ENCODE measurements at places on chromosomes 1 and 21. TPM values are rescaled to one million over a fixed set of nuclear protein-coding genes. Genes with fewer than 3 reads are reported as not detected.

DNA sequence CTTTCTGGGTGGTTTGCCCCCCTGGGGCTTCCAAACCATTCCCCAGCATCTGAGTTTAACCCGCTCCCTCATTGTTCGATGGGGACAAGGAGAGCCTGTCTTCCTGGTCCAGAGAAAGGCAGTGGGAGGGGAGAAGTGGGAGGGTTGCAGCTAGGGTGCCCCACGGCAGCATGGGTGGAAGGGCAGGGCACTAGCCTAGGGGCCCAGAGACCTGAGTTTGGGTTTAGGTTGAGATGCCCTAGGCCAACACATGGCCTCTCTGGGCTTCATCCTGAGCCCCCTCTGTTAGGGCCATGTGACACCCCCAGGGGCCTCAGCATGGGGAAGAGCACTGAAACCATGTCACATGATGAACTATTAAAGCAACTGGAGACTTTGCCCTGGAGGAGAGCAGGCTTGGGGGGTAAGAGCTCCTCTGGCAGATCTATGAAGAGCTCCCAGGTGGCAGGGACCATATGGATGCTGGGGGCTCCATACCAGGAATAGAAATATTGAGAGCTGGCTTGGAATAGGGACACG lies 9.7 kb upstream of the RUNX3 start:
- H3K27me3 ChIP-seq = no peaks in the 10 kb centered on the region
- no peak overlapping the region for H3K4me3 ChIP-seq
- no peaks in the 10 kb centered on the region for H3K36me3 ChIP-seq
- no peak for DNase-seq

DNA sequence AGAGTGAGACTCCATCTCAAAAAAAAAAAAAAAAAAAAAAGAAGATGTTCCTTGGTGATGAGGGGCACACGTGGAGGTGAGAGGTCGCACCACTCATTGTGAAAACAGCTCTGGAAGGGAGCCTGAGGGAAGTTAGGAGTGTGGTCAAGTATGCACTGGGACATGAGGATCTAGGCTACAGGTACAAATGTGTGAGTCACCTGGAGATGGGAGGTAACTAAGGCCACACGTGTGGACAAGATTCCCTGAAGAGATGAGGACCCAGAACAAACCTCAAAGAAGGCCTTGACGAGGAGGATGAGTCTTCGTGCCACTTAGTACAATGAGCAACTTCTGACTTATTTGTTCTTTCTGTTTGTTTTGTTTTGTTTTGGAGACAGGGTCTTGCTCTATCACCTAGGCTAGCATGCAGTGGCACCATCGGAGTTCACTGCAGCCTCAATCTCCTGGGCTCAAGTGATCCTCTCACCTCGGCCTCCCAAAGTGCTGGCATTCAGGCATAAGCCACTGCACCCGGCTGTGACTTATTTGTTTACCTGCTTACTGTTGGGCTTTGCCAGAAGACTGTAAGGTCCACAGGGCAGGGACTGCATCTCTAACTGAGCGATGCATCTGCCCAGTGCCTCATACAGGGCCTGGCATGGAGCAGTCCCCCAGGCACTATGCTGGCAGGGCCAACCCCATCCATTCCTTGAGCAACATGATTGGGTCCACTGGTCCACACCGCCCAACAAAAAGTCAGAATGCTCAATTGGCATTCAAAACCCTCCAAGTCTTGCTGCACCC lies 6.4 kb downstream of the ASAP3 start:
- H3K27me3 ChIP-seq = peaks cover 29% of the 10 kb centered on the region
- no peak overlapping the region for H3K27ac ChIP-seq
- H3K4me3 ChIP-seq = no peak overlapping the region

GRCh38 chr1:33501309-33501708 lies 28.9 kb downstream of the ZSCAN20 start:
- no peak overlapping the region for H3K4me3 ChIP-seq
- no peaks in the 10 kb centered on the region for H3K36me3 ChIP-seq
- H3K27ac ChIP-seq = no peak overlapping the region
- no peaks in the 10 kb centered on the region for H3K27me3 ChIP-seq

DNA sequence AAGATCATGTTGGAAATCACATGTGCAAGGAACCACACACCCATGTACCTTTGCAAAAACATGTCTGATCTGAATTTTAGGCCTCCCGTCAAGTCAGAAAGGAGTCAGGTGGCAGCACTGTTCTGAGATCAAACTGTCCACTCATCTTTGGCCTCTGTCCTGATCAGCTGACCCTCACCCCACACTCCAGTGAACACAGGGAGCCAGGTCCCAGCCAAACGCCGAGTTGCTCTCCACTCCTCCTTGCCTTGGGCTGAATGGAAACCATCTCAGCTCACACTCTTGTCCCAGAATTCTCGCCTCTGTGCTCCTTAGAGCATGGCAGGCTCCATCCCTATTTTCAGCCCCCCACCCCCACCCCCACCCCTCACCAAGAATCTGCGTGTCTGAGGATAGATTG lies 4.6 kb upstream of the RNF186 start:
- no peak overlapping the region for H3K4me3 ChIP-seq
- DNase-seq = no peak
- peaks cover 7% of the 10 kb centered on the region for H3K27me3 ChIP-seq
- no peak overlapping the region for H3K27ac ChIP-seq

- H3K4me3 ChIP-seq = no peak overlapping the region
- peaks cover 53% of the 10 kb centered on the region for H3K27me3 ChIP-seq
- DNase-seq = no peak
- no peaks in the 10 kb centered on the region for H3K36me3 ChIP-seq
Observed at GRCh38 chr21:38479641-38480525, 18.4 kb downstream of the ERG start.

Gene KCNQ4
- 0.17 TPM for total RNA-seq

Gene OR6K3
- total RNA-seq = not detected

Gene PDZK1IP1
- total RNA-seq = not detected

- no peaks in the 10 kb centered on the region for H3K36me3 ChIP-seq
- H3K27ac ChIP-seq = peak overlapping the region; percentile 94
- no peak for DNase-seq
- H3K4me1 ChIP-seq = peaks cover 51% of the 10 kb centered on the region
Observed at GRCh38 chr1:41805771-41806471, 112.8 kb downstream of the HIVEP3 start.

GRCh38 chr1:85898861-85899260 lies 190.6 kb upstream of the ZNHIT6 start:
- H3K36me3 ChIP-seq = no peaks in the 10 kb centered on the region
- peaks cover 4% of the 10 kb centered on the region for H3K27me3 ChIP-seq
- no peaks in the 10 kb centered on the region for H3K4me1 ChIP-seq
- H3K4me3 ChIP-seq = no peak overlapping the region

GRCh38 chr1:22176258-22176657 lies 33.4 kb upstream of the WNT4 start:
- H3K27me3 ChIP-seq = peaks cover 11% of the 10 kb centered on the region
- no peaks in the 10 kb centered on the region for H3K36me3 ChIP-seq

Gene RNASEL
- 4.3 TPM for total RNA-seq

DNA sequence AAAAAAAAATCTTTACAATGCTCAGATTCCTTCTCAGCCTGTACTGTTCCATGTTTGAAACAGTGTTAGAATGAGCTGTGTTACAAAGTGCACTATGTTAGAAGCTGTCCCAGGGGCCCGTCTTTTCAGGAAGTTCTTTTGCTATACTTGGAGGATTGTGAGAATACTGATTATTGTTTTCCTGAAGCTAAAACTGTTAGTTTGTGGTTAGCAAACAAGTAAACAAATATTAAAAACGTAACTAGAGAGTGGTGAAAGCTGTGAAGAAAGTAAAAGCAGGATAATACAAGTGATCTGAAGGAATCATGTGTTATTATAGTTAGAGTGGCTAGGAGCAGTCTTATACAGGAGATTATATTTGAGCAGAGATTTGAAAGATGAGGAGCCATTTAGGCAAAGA lies 35.6 kb downstream of the CAMSAP2 start:
- H3K4me3 ChIP-seq = no peak overlapping the region
- H3K36me3 ChIP-seq = peaks cover 6% of the 10 kb centered on the region
- H3K4me1 ChIP-seq = peaks cover 10% of the 10 kb centered on the region
- peak overlapping the region; percentile 74 for H3K27ac ChIP-seq
- no peak for DNase-seq
- no peaks in the 10 kb centered on the region for H3K27me3 ChIP-seq

DNA sequence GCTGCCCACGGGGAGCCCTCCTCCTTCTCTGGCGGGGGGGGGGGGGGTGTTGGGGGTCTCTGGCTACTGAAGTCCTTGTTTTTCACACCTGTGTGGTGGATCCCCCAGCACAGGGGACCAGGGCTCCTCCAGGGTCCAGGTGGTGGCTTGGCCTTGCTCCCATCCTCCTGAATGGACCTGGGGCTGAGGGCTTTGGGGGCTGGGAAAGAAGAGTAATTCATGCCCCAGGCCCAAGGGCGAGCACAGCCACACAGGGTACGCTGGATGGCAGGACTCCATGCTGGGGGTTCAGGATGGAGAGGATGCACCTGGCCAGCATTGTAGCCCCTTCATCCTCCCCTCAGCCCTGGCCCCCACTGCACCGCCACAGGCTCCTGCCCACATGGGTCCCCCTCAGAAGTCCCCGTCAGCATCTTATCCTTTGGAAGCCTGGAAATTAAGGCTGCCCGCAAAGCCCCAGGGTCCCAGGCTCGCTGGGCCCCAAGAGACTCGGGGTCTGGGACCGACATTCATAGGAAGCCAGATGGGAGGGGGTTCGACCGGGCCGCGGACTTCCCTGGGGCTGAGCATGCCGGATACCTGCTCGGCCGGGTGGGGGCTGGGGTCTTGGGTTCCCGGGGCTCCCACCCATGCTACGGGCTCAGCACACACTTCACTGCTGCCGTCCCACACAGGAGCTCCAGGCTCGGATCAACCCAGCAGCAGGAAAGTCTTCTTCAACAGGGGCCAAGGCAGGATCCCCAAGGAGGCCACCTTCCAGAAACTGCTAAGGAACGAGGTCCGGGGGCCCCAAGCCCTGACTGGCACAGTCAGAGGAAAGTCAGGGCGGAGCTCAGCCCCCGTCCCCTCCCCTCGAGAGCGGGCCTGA lies 49.0 kb upstream of the ACTRT2 start:
- no peak overlapping the region for H3K4me3 ChIP-seq
- no peak overlapping the region for H3K27ac ChIP-seq
- peaks cover 10% of the 10 kb centered on the region for H3K27me3 ChIP-seq
- H3K4me1 ChIP-seq = peaks cover 2% of the 10 kb centered on the region

Gene SLC27A3
- 10.0 TPM for total RNA-seq

Gene ZNF672
- 28.8 TPM for total RNA-seq

DNA sequence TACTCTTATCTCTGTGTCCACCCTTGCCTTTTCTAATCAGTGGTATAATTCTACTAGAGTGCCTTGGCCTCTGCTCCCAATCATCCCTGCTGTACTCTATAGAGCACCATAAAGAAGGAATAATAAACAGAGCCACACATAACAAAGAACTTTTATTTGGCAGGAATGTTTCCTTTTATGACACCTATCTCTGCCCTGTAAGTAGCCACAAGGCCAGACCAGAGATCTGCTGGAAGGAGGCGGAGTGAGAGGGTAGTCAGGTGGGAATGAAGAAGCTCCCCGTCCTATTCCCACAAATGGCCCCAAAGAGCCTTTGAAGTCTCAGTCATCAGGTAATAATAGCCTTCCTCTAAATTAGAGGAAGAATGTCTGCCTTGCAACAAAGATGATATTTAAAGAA lies 32.7 kb downstream of the WLS start:
- H3K4me3 ChIP-seq = no peak overlapping the region
- no peaks in the 10 kb centered on the region for H3K36me3 ChIP-seq
- DNase-seq = no peak
- no peaks in the 10 kb centered on the region for H3K27me3 ChIP-seq

Gene ANGEL2
- 55.3 TPM for total RNA-seq

DNA sequence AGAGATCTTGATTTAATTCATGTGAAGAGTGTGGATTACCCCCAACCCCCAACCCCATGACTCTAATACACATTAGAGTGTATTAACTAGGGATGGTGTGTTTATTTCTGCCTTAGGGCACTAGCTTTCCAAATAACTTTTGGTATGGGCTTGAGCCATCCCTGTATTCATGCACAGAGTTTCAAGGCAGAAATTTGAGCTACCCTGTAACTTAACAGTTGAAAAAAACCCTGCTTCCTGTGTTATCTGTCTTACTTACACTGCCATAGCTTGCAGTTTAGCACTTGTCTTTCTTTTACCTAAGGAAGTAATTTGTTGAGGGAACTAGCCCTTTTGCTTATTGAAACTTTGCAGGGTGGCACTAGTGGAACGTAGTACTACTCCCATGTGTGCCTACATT lies 6.3 kb downstream of the SRSF11 start:
- DNase-seq = no peak
- no peaks in the 10 kb centered on the region for H3K27me3 ChIP-seq
- peaks cover 27% of the 10 kb centered on the region for H3K4me1 ChIP-seq
- H3K27ac ChIP-seq = peak overlapping the region; percentile 59
- H3K4me3 ChIP-seq = no peak overlapping the region
- H3K36me3 ChIP-seq = no peaks in the 10 kb centered on the region

DNA sequence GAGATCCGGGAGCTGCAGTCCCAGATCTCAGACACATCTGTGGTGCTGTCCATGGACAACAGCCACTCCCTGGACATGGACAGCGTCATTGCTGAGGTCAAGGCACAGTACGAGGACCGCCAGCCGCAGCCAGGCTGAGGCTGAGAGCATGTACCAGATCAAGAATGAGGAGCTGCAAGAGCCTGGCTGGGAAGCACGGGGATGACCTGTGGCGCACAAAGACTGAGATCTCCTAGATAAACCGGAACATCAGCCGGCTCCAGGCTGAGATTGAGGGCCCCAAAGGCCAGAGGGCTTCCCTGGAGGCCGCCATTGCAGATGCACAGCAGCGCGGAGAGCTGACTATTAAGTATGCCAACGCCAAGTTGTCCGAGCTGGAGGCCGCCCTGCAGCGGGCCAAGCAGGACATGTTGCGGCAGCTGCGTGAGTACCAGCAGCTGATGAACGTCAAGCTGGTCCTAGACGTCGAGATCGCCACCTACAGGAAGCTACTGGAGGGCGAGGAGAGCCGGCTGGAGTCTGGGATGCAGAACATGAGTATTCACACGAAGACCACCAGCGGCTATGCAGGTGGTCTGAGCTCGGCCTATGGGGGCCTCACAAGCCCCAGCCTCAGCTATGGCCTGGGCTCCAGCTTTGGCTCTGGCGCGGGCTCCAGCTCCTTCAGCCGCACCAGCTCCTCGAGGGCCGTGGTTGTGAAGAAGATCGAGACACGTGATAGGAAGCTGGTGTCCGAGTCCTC lies 25.5 kb downstream of the ETV3L start:
- peaks cover 7% of the 10 kb centered on the region for H3K4me1 ChIP-seq
- no peak overlapping the region for H3K27ac ChIP-seq
- H3K4me3 ChIP-seq = peak overlapping the region; percentile 53
- DNase-seq = no peak
- H3K36me3 ChIP-seq = peaks cover 6% of the 10 kb centered on the region
- H3K27me3 ChIP-seq = peaks cover 43% of the 10 kb centered on the region
